ENCODE measurements at places on chromosomes 12 and 14.

GRCh38 chr12:103495469-103496456, at the start of gene C12orf42:
C12orf42 (minus strand) TSS chr12:103495968; CDS start chr12:103478426, 17,542 bp downstream.
- DNase-seq, result peak; percentile 85

GRCh38 chr14:38285962-38286361, 30.1 kb upstream of the CLEC14A start:
- no peak for DNase-seq

DNA sequence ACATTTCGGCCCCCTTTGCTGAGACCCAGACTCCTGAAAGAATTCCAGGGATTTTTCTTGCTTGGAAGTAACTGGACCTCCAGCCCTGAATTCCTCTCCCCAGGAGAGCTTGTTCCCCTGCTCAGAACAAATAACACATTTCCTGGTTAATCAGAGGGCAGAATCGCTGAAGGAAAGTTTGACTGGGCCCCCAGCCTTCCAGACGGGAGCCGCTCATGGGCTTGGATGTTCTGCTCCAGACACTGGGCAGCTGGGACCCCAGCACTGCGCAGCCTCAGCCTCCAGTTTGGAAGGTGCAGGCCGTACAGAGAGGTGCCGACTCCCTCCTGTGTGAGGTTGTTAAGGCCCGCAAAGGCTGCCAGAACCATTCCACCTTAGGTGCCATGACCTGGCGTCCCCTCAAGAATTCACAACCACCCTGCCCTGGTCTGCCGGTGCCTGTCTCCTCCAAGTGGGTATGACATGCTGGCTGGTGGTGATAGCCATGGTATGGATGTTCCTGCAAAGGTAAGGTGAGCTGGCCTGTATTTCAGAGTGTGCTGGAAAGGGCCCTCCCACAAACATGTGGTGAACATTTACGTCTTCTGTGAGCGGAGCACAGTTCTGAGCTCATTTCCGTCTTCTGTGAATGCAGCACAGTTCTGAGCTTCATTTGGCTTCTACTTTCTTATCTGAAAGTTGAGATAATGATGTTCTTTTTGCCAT, 5.1 kb upstream of the LTBP2 start:
- DNase-seq, result no peak

DNA sequence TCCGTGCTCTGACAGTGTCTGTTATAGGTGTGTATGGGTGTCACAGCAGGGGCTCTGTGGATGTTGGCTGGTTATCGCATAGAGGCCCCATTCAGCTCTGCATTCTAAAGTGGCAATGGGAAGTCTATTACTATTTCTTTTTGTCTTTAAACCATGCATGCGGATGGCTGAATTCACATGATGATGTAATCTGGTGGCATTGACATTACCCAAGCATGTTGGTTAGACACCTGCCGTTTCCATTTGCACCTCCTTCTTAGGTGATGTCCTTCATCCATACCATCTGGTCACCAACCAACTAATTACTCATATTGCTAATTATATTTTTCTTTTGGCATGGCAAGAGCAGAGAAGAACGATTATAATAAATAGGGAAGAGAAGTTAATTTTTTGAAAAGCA, 270.8 kb upstream of the RGS6 start:
- no peak for DNase-seq

- DNase-seq, result peak; percentile 83
Measured at GRCh38 chr12:130286041-130286440, 51.6 kb upstream of the PIWIL1 start.

DNA sequence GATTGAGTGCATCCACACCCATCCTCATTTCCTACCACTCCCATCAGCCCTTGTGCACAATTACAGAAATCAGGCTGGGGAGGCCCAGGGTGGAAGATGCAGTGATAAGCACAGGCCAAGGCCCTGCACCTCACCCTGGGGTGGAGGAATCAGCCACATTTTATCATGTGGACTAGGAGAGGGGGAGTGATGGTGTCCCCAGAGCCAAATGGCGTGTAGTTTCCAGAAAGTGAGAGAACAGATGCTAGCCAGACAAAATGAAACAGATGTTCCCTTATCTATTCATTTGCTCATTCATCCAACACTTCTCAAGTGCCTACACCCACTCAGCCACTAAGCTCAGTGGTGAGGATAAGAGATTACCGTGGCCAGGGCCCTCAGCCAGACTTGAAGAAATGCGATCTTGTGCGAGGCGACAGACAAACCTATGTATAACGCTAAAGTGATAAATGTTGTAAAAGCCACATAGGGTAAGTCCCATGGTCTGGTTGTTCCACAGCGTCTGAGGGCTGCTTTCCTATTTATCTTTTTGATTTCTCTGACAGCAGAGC, 93.6 kb downstream of the STAB2 start:
- DNase-seq, result peak; percentile 61

DNA sequence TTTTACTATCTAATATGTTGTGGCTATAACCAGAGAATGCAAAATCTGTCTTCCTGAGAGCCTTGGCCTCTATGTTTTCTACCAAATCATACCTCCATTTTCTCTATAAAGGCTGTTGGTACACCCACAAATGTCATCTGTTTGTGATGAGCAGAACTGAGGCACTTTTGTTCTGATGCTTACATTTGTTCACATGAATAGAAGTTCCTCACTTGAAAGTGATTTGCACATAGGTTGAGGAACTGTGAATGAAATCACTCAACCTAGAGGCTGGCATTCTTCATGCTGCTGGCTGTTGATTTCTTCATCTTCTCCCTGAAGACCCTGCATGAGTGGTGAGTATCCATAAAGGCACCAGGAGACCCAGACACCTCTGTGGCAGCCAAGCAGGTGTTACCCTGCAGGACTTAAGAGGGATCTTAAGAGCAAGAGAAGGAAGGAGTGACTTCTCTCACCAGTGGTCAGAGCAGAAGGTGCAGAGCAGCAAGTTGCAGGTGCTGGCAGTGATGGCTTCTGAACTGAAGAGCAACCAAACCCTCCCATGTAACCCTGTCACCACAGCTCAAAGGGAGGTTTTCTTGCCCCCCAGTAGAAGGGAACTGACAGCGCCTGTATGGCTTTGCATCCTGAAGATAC, 110.3 kb downstream of the HMGA2 start:
- DNase-seq, result no peak

DNA sequence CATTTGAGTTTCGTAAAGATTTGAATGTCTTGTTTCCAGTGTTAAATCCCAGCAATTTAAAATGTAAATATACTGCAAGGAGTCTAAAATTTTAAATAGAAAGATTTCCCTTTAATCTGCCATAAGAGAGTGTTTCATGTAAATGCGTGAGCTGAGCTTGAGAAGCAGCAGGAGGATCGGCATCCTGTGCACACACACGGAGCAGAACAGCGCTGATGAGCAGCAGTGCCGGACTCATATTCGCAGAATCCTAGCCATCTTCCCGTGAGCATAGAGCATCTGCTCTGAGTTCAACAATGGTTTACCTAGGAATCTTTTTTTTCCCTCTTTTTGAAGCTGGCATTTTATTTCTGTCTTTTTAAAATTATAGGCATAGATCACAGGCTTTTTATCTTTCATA, 29.8 kb upstream of the AMN start:
- no peak for DNase-seq

- no peak for DNase-seq
Measured at GRCh38 chr14:79967453-79967852, 243.9 kb downstream of the DIO2 start.

DNA sequence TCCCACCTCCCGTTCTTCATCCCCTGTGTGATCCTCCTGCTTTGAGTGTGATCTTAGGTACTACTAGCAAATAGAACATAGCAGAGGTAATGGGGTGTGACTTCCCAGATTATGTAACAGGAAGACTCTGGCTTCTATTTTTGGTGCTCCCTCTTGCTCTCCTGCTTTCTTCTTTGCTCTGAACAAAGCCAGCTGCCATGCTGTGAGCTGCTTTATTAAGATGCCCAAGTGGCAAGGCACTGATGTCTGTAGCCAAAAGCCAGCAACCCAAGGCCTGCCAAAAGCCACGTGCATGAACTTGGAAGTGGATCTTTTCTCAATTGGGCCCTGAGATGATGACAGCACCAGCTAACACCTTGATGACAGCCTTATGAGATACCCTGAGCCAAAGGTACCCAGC, 5.8 kb upstream of the MFAP5 start:
- DNase-seq, result no peak

DNA sequence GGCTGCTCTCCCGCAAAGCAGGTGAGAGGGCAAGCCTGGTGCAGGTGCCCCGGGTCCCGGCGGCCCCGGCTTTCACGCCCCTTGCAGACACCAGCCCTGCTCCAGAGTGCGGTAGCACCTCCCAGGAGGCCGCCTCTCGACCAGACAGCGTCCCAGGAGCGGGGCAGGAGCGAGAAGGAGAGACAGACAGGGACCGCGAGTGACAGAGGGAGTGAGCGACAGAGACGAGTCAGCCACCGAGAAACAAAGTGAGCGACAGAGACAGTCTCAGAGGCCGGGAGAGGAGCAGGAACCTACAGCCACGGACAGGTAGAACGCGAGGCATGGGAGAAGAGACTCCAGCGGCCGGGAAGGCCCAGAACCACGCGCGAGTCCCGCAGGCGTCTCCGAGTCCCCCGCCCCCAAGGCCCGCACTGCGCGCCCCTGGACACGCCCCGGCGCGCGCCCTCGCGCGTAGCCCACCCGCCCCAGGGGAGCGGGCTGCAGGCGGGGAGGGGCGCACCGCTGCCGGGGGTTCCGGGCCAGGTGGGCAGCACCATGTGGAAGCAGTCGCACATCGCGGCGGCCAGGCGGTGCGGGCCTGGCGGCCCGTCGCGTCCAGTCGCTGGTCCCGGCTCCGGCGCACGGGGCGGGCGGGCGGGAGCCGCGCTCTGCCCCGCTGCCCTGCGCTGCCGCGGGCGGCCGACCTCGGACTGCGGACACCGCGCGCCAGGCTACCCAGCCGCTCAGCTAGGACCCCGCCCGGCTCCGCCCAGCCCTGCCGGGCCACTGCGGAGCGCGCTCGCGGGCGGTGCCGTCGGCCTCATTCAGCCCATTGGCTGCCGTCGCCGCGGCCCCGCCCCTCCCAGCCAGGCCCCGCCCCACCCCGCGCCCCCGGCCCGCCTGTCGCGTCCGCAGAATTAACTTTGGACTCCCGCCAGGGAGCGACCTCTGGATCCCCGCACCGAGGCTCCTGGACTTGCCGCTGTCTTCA, at the start of gene AHNAK2:
Gene AHNAK2, minus strand, starts transcription at position 694 of the 973 bp plus-strand sequence. Its CDS starts 137 bp downstream, at position 557.
- peak; percentile 90 for DNase-seq

All from WERI-Rb-1 (cell line).